Left ventricle myocardium inferior (tissue), 1 donor: ENCODE measurements at places on chromosomes 4 and X. TPM values are rescaled to one million over a fixed set of nuclear protein-coding genes. Genes with fewer than 3 reads are reported as not detected.

Gene UGT2B11
- not detected for total RNA-seq

Gene GABRQ
- total RNA-seq = not detected

Gene ITGB1BP2
- 111 TPM for total RNA-seq

Gene CYTL1
- total RNA-seq = 0.47 TPM

Gene XAGE2
- total RNA-seq = not detected

Gene PDZD4
- 4.5 TPM for total RNA-seq

Gene RAB9B
- 29.3 TPM for total RNA-seq

Gene ASB9
- total RNA-seq = 1.3 TPM

Gene SPANXD
- not detected for total RNA-seq

Gene UTP3
- 15.8 TPM for total RNA-seq

Gene ATP7A
- 4.5 TPM for total RNA-seq

Gene CT55
- total RNA-seq = not detected
